SK-MEL-5 (cell line): ENCODE measurements at places on chromosomes 6 and 20.

DNA sequence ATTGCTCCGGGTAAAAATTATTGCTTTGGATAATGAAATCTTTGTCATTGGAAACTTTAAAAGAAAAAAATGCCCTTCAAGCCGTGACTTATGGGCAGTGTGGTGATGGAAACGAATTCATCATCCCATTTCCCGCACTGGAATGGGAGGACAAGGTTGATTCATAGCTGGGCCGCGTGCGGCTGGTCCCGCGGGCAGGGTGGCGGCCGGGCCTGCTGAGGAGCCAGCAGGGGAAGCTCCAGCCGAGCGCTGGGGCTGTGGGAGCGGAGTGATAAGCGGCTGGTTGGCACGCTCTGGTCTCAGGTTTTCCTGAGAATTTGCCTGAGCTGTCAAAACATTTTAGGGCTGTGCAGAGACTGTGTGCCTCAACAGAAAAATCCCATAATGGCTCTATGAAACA lies 351.7 kb downstream of the CDC5L start:
- DNase-seq = no peak

GRCh38 chr6:111417181-111417585 lies 65.8 kb downstream of the REV3L start:
- no peak for DNase-seq

DNA sequence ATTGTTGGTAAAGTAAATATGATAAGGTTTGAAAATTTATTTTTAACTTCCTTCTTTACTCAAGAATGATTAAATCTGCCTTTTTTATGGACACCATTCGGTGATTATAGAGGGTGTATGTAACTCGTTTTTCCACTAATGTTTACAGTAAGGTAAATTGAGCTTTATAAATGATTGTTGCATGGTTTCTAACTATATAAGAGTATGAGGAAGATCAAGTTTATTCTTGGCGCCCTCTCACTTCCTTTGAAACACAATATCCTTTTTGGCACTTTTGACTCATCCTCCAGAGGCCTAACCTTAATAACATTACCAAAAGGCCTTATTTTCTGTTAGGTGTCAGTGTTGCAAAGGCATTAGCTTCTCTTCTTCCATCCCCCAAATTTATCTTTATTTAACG lies 41.8 kb upstream of the MTRF1L start:
- no peak for DNase-seq

GRCh38 chr6:134323294-134323693 lies 5.4 kb upstream of the SGK1 start:
- no peak for DNase-seq

GRCh38 chr6:50147371-50147770 lies 97.6 kb upstream of the DEFB112 start:
- DNase-seq = peak; percentile 17
